ENCODE measurements at places on chromosomes 6 and 20. TPM values are rescaled to one million over a fixed set of nuclear protein-coding genes. Genes with fewer than 3 reads are reported as not detected.
A peak's percentile ranks its signal among the peaks of the same experiment; 100 is the strongest.

DNA sequence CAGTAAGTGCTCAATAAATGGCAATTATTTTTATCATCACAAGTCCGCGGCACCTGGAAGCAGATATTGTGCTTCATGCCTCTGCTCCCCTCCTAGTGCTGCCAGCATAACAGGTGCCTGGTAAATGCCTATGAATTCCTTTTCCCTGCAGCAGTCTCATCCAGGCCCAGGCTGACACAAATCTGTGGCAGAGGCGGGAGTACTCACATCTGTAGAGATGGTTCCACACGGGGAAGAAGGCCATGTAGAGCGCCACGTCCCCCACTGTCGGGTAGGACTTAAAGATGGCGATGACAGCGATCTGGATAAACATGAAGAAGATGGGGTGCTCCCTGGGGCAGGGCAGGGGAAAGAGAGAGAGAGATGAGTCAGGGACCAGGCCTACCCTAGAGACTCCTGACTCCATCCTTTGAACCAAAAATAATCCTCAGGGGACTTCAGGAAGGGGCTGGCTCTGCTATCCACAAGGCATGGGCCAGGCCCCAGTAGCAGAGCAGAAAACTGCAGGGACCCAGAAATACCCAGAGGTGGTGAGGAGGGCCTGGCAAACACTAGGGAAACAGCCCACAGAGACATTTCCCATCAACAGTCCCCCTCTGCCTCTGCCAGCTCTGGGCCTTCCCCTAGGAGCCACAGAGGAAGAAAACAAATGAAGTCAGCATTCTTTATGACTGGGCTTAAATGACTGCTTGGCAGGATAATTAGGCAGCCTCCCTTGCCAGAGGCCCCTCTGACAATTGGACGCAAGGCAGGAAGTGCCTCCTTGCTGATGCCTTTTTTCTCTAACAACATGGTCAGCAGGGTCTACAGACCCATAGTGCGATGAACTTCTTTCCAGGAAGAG lies 23.0 kb downstream of the MAP1LC3A start:
- DNase-seq: peak; percentile 25

GRCh38 chr20:53723045-53723444 lies 129.4 kb upstream of the ZNF217 start:
- DNase-seq: no peak

PSMF1 gene
- polyA plus RNA-seq: 167 TPM

GPX5 gene
- polyA plus RNA-seq: not detected

DNA sequence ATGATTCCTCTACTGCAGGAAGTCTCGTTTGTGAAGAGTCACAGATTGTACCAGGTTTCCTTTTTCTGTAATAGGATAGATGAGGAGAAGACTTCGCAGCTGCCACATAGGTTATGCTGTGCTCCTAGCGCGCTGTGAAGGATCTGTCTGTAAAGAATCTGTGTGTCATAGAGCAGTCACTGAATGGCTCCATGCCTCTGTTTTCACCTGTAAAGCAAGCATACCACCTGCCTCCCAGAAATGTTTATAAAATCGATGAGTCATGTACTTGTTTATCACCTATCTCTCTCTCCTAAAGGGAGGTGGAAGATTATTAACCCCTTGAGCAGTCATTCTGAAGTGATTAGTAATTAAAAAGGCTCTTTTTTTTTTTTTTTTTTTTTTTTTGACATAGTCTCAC lies 86.6 kb downstream of the TFAP2B start:
- peak; percentile 57 for DNase-seq

DNA sequence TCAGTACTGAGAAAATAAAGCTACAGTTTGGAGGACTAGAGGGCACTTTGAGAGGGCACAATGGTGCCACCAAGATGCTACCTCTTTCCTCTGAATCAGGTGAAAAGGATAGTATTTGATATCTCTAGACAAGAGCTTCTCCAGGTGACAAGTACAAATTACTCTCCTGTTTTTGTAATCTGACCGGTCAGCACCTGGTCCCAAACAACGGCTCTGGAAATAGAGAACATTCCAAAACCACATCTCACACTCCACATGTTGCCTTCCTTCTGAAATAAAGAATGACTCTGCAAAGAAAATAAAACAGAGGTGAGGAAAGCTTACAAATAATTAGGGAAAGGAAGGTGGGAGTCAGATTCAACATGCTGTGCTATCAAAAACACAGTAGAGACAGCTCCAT lies 51.3 kb upstream of the CITED2 start:
- no peak for DNase-seq

TGM3 gene
- not detected for polyA plus RNA-seq

- no peak for DNase-seq
These were observed 304.5 kb upstream of the MAP3K7 start for GRCh38 chr6:90891355-90891754.

TFB1M gene
- polyA plus RNA-seq: 23.2 TPM

RNF182 gene
- 0.27 TPM for polyA plus RNA-seq

DNA sequence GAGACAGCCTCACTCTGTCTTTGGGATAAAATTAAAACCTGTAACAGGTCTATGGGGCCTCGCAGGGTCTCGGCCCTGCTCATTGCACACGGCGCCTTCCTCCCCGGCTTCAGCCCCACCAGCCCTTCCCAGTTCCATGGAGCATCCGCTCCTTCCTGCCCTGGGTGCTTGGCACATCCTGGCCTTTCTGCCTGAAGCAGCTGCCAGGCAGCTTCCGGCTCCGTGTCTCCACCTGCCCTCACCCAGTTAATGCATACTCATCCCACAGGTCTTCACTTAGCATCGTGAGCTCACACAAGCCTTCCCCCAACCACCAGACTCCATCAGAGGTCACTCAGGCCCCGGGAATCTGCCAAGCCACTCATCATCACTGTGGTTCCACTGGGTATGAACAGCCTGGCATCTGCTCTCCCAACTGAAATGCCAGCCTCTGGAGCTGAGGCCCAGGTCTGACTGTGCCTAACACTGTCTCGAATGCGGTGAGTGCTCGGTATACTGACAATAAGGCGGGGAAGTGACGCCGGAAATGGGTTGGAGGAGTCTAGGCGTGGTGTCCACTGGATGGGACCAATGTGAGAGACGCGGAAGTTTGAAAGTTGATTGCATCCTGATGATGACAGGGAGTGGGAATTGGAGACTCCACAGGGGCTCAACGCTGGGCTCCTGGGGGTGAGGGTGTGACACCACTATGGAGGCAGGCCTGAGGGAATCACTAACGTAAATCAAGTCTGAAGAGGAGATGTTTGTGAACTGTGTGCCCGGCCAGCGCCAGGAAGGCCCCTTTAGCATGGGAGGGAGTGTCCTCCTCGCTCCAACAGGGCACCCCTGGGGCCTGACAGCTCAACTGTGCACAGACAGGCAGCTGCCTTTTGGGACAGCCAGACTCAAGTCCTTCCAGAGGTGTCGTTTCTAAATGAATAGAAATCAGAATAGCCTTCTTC lies 245.8 kb downstream of the TTLL2 start:
- no peak for DNase-seq

BMP2 gene
- polyA plus RNA-seq: 3.3 TPM

DNA sequence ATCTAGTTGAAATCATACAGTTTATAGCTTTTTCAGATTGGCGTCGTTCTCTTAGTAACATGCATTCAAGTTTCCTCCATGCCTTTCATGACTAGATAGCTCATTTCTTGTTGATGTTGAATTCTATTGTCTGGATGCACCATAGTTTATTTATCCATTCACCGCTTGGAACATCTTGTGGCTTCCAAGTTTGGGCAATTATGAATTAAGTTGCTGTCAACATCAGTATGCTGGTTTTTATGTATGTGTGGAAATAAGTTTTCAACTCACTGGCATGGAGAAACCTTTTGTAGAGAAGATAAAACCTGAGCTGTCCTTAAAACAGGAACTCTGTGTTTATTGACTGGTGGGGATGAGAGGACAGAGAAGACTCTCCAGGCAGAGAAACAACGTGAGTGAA lies 248.0 kb downstream of the CDC5L start:
- no peak for DNase-seq

- no peak for DNase-seq
These were observed 64.0 kb downstream of the BCKDHB start for GRCh38 chr6:80170433-80170832.

DNA sequence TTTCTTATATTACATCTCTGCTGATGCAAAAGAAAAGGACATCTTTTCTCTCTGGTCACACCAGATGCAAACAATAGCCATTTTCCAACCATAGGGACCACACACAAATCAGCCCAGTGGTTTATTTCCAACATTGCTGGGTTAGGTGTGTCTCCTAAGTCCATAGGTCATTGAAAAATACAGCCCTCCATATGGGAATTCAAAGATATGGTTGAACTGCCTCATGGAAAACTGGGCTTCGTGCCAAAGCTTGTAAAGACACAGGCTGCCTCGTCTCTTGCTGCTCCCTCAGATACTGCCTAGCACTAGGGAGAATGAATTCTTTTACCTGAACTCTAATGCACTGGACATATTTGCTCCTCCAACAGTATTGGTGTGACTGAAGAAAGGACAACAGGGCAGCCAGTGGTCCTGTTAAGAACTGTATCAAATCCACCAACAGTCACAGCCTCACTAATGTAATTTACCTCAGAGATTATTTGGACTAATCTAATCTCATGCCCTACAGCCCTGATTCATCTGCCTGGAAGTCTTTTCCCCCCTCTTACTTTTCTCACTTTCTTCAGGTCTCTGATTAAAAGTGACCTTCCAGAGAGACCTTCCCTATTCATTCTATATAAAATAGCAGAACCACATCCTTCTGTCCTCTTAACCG lies 48.3 kb upstream of the TBC1D32 start:
- no peak for DNase-seq

DNA sequence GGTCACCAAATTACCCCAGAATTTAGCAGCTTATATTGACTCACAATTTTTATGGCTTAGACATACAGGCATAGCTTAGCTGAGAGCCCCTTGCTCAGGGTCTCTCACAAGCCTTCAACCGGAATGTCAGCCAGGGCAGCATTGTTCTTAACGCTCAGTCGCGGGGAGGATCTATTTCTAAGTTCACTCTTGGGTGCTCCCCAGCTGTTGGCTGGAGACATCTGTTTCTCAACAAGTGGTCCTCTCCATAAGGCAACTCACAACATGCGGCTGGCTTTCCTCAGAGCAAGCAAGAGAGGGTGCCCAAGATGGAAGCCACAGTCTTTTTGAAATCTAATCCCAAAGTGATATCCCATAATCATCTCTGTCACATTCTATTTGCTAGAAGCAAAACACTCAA lies 46.6 kb downstream of the SLX4IP start:
- no peak for DNase-seq

DNA sequence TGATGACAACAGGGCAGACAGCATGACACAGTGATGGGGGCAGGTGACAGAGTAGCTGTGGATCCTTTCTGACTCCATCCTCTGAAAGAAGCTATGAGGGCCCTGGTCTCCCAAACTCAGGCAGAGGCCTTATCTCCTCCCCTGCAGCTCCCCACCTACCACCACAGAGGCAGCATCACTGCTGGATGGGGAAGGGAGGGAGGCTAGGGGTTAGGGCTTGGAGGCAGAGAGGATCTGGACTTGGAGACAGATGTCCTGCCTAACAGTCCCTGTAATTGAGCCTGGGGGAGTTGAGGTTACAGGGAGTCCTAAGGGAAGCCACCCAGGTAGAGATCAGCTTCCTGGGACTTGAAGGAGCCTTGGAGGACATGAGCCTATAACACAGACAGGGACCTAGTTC lies 37.9 kb downstream of the FAM110A start:
- no peak for DNase-seq

- peak; percentile 70 for DNase-seq
These were observed 23.9 kb downstream of the ADTRP start for GRCh38 chr6:11754625-11755271.

SIM1 gene
- polyA plus RNA-seq: not detected

ZBTB12 gene
- 2.7 TPM for polyA plus RNA-seq

DNA sequence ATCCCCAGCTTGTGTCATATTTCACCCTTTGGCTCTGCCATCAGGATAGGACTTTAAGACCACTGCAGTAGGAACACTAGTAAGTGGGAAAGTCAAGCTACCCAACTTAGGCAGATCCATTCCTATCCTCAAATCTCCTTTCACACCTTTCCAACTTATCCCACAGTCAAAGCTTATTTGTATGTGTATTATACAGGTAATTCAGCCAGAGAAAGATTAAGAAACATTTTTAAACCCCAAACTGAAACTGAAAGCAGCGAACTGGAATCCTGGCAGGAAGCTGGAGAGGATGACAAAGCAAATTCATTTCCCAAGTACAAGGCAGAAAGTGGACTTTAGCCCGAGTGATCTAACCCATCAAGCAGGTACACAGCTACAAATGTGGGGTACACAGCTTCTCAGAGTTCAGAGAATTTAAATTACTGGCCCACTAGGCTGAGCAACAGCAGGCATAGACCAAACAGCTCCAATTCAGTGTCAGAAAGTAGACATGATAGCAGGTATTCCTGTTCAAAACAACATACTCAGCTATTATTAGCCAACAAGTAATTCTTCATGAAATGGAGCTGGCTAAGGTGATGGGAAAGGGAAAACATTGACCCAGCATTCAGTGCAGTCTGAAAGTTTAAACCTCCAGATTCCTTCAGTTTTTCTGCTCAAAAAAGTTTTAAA lies 39.1 kb downstream of the ILRUN start:
- DNase-seq: peak; percentile 47

DNA sequence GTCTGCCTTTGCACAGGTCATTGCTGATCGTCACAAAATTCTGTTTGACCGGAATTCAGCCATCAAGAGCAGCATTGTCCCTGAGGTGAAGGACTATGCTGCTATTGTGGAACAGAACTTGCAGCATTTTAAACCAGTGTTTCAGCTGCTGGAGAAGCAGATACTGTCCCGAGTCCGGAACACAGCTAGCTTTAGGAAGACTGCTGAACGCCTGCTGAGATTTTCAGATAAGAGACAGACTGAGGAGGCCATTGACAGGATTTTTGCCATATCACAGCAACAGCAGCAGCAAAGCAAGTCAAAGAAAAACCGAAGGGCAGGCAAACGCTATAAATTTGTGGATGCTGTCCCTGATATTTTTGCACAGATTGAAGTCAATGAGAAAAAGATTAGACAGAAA lies 24.6 kb upstream of the CALHM6 start:
- no peak for DNase-seq

VTA1 gene
- polyA plus RNA-seq: 29.0 TPM

LY86 gene
- polyA plus RNA-seq: not detected

GRCh38 chr20:44848254-44849015 lies 37.1 kb upstream of the YWHAB start:
- DNase-seq: peak; percentile 19

ZSCAN12 gene
- 1.4 TPM for polyA plus RNA-seq

DNA sequence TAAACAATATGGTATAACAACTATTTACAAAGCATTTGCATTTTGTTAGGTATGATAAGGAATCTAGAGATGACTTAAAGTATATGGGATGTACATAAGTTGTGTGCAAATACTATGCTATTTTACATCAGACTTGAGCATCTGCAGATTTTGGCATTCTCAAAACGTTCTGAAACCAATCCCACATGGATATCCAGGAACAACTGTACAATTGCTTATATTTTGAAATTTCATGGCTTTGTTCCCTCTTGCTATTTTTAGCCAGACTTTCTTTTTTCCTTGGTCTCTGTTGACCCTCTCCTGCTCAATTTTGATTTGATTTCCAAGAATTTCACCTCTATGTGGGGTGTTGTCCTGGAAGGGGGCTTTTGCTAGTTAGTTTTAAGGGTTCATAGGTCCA lies 32.9 kb upstream of the UST start:
- DNase-seq: no peak

TMC2 gene
- polyA plus RNA-seq: not detected

- DNase-seq: no peak
These were observed 29.1 kb downstream of the POFUT1 start for GRCh38 chr20:32236819-32237218.

MAFB gene
- 0.12 TPM for polyA plus RNA-seq
